ENCODE measurements at places on chromosomes 5 and 9.
A peak's percentile ranks its signal among the peaks of the same experiment; 100 is the strongest.

DNA sequence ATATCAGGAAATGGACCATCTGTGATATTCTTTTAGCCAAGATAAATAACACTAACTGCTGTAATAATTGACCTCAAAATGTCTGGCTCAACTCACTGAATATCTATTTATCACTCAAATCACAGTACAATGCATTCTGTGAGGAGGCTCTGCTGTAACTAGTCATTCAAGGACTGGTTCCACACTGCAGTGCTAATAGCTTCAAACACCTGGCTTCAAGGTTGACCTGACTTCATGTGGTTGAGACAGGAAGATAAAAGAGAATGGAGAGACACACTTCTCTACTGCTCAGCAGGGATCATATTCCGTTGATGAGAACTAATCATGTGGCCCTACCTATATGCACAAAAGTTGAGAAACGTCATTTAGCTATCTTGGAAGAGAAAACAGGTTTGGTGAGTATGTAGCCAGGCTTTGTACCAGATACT is 3.4 kb upstream of the RHOBTB3 start:
- peaks cover 44% of the 10 kb centered on the region for H3K4me1 ChIP-seq
- no peak overlapping the region for H3K4me3 ChIP-seq
- H3K36me3 ChIP-seq, result no peaks in the 10 kb centered on the region
- H3K27ac ChIP-seq, result peak overlapping the region; percentile 62

DNA sequence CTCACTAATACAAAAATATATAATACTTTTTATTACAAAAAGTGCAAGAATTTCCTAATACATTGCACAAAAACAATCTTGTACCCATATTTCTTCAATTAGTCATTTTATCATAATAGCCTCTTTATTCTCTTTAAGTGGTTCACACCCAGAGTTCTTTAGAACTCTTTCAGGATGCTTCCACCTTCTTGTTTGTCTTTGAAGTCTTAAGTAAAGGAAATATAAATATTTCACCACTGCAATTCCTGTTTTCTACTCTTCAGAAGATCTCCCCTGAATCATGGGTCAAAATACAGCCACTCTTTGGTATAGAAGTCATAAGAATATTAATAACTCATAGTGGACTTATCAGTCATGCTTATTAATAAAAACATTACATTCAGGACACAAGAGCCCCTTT is 293.0 kb downstream of the ATPSCKMT start:
- no peak overlapping the region for H3K27ac ChIP-seq
- H3K4me3 ChIP-seq, result no peak overlapping the region
- no peaks in the 10 kb centered on the region for H3K27me3 ChIP-seq
- DNase-seq, result no peak
- no peaks in the 10 kb centered on the region for H3K36me3 ChIP-seq
- no peaks in the 10 kb centered on the region for H3K4me1 ChIP-seq

DNA sequence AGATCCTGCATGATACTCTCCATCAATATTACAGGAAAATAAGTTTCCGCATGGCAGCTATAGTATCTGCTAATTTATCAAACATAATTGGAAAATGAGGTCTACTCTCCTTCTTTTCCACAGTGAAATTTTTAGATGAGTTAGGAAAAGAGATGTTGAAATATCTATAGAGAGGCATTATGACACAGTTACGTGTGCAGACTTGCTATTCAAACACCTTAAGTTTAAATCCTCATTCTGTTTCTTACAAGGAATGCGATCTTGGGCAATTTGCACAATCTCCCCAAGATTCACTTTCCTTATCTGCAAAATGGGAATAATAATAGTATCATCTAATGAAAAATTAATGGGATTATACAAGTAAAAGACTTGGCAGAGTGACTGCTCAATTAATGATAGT is 91.7 kb upstream of the SLCO6A1 start:
- H3K36me3 ChIP-seq, result no peaks in the 10 kb centered on the region
- H3K27me3 ChIP-seq, result no peaks in the 10 kb centered on the region
- H3K27ac ChIP-seq, result no peak overlapping the region
- no peak for DNase-seq
- no peaks in the 10 kb centered on the region for H3K4me1 ChIP-seq

DNA sequence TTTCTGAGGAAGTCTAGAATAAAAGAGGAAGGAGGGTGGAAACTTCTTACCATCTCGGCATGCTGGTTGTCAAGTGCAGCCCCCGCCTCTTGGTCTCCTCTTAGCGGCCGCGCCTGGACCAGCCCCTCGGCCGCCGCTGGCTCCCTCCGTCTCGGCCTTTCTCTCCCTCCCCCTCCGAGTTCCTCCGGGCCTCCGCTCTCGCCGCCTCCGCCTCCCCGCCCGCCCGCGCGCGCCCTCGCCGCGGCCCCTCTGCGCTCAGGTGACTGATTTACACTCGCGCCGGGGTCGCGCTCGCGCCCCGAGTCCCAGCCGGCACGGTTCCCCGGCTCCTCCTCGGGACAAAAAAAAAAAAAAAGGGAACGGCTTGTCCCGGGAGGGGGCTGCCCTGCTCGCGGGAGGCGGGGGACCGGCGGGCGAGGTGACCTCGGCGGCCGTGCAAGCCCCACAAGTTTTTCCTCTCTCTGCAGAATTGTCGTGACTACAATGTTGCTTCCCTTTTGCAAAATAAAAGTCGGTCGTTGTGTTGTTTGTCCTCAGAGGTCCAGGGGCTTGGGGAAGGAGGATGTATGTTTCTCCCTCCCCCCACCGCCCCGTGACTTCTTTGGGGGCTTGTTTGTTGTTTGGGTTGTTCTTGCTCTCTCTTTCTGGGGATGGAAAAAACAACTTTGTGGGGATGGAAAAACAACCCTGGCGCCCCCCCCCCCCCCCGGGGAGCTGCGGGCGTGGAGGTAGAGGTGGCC is at the start of gene BNC2:
Gene BNC2 (minus strand): TSS at position 75 of the 740 bp plus-strand sequence. CDS start 22 bp downstream, at position 53.
- H3K36me3 ChIP-seq, result no peaks in the 10 kb centered on the region
- peak within 1 kb of the TSS; percentile 86 for H3K4me3 ChIP-seq
- H3K4me1 ChIP-seq, result peaks cover 48% of the 10 kb centered on the region
- no peaks in the 10 kb centered on the region for H3K27me3 ChIP-seq

DNA sequence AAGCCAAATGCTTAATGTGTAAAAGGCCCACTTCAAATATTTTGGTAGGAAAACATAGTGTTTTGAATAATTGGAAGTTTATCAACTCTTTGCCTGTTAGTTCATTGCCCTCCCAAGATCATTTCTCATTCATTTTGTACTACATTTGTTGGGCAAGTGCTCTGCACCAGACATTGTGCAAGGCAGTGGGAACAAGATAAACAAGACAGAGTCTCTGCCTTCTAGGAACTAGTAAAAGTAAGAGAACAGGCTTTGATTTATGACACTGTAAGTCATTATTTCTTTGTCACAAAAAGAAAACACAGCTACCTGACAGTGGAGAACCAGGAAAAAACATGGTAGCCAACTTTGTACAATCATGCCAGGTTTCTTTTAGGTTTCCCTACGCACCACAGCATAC is 63.7 kb upstream of the PAM start:
- no peak for DNase-seq
- H3K4me1 ChIP-seq, result no peaks in the 10 kb centered on the region
- no peaks in the 10 kb centered on the region for H3K36me3 ChIP-seq
- no peaks in the 10 kb centered on the region for H3K27me3 ChIP-seq
- H3K4me3 ChIP-seq, result no peak overlapping the region
- no peak overlapping the region for H3K27ac ChIP-seq

DNA sequence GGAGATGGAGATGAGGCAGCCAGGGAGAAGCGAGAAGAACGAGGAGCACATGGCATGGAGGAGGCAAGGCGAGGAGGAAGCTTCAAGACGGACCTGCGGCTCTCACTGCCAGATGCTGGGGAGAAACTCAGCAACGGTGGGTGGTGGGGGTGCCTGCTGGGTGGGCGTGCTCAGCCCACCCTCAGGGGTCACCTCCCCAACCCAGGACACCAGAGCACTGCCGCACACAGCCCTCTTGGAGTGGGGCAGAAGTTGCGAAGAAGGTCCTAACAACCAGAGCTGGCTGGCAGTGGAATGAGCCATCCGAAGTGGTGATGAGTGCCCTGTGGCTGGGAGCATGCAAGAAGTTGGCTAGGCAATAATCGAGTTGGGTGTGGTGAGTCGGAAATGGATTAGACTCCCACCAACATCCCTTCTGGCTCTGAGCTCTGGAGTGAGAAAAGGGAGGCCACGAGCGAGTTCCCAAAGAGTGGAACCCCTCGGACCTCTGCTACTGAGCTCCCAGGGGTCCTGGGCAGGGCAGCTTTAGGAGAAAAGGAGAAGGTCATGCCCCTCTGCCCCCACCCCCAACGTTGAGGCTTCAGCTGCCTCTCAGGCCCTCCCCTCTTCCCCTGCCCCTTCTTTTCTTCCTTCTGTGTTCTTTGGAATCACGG is 212.7 kb upstream of the MVB12B start:
- peak; percentile 74 for DNase-seq
- no peak overlapping the region for H3K27ac ChIP-seq
- H3K27me3 ChIP-seq, result peaks cover 44% of the 10 kb centered on the region
- no peak overlapping the region for H3K4me3 ChIP-seq
- no peaks in the 10 kb centered on the region for H3K36me3 ChIP-seq

GRCh38 chr5:96079075-96079474 is 117.4 kb upstream of the ELL2 start:
- no peaks in the 10 kb centered on the region for H3K4me1 ChIP-seq
- no peaks in the 10 kb centered on the region for H3K36me3 ChIP-seq
- no peaks in the 10 kb centered on the region for H3K27me3 ChIP-seq
- no peak overlapping the region for H3K27ac ChIP-seq
- no peak overlapping the region for H3K4me3 ChIP-seq
- DNase-seq, result no peak

DNA sequence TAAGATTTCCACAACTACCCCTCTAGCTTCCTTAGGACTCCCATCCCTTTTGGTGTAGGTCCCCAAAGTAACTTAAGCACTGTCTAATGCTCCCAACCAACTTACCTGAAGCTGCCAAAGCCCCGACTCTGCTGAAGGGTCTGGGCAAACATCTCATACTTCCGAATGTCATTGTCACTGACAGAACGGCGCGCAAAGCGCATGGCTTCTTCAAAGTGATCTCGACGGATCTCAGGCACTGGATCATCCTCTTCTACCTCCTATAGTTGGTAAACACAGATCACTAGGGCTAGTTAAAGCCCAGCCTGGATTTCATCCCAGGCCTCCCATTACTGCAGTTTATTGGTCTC is 15.2 kb downstream of the VCP start:
- H3K27ac ChIP-seq, result no peak overlapping the region
- H3K4me1 ChIP-seq, result no peaks in the 10 kb centered on the region
- no peak overlapping the region for H3K4me3 ChIP-seq
- peaks cover 83% of the 10 kb centered on the region for H3K36me3 ChIP-seq

Measured in suprapubic skin (tissue), 4 donors.